Activated CD4-positive, alpha-beta T cell treated with anti-CD3 and anti-CD28 coated beads, Interleukin-2, amount 50 U/mL, for 24 hours (primary cell): ENCODE measurements at places on chromosomes 4 and X.
A peak's percentile ranks its signal among the peaks of the same experiment; 100 is the strongest.

- no peak for DNase-seq
These were observed 59.7 kb upstream of the BCOR start for GRCh38 chrX:40157228-40158035.

GRCh38 chr4:143359644-143360193 lies 23.0 kb downstream of the GAB1 start:
- DNase-seq: no peak

DNA sequence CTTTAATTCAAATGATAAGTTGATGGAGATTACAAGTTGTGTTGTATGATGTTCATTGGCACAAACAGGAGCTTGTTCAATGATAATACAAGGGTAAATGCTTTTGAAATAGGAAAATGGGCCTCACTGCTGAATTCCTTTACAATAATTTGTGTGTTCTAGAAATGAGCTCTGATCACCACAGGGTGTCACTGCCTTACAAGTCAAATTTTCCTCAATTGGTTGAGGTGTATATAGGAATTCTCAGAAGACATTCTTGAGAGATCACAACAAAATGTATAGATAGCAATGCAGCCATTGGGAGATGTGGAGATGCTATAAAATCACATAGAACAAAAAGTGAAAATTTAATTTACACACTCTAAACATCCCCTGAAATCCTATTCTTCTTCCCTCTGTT lies 49.6 kb downstream of the KLF8 start:
- DNase-seq: no peak

GRCh38 chr4:105208561-105208960 lies 61.9 kb downstream of the TET2 start:
- DNase-seq: no peak

- DNase-seq: no peak
These were observed 838.4 kb downstream of the RAB28 start for GRCh38 chr4:12645732-12646131.

- no peak for DNase-seq
These were observed 414.6 kb downstream of the PCDH7 start for GRCh38 chr4:31134720-31135119.

GRCh38 chr4:2786152-2786671 lies 6.7 kb upstream of the SH3BP2 start:
- peak; percentile 53 for DNase-seq

- DNase-seq: no peak
These were observed 2414.2 kb downstream of the PCDH7 start for GRCh38 chr4:33134366-33134765.

DNA sequence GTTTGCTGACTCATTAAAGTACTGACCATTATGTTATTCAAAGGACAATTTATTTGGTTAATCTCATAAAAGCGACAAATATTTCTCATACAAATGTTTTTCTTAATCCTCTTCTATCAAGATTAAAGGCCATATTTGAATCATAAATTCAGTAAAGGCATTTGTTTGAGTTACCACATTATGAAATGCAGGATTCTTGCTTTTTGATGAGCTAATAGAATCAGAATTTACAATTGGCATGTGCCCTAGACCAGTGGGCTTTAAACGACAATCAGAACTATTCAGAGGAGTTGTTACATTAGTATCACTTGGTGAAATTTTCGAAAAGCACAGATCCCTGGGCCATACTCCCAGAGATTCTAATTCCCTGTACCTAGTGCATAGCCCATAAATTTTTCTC lies 55.3 kb downstream of the KLHL4 start:
- DNase-seq: no peak

- DNase-seq: no peak
These were observed 64.6 kb upstream of the SH3RF1 start for GRCh38 chr4:169335331-169335730.

DNA sequence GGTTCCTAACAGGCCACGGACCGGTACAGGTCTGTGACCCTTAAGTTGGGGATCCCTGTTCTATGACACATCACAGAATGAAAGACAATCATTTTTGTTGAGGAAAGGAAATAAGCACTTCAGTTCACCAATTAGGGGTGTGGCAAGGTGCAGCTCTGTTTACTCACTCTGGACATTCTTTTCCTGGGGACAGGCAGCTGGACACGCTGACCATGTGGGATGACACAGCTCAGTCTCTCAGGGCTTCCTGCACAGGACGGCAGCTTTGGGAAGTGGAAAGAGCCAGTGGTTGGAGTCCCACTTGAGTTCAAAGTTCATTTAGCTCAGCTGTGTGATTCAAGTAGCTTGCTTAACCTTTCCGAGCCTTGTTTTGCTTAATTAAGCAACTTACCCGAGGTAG lies 55.7 kb downstream of the NDNF start:
- DNase-seq: no peak

GRCh38 chr4:83118869-83119268 lies 4.3 kb upstream of the PLAC8 start:
- DNase-seq: no peak

DNA sequence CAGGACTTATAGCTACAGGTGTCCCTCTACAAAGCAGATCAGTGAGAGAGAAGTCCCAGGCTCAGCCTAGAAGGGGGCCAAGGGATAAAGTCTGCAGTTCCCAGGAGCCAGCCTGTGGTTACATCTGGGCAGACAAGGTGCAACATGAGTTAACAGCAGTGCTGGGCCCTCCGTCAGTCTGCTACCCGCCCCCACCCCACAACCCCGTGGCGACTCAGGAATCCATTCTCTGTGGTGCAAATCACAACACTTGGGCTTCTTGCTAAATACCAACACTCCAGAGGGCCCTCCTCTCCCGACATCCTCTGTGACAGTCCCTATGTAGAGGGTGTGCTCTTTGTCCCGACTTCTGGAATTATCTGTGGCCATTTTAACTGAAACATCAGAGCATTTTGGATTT lies 13.8 kb downstream of the GPM6B start:
- DNase-seq: no peak

DNA sequence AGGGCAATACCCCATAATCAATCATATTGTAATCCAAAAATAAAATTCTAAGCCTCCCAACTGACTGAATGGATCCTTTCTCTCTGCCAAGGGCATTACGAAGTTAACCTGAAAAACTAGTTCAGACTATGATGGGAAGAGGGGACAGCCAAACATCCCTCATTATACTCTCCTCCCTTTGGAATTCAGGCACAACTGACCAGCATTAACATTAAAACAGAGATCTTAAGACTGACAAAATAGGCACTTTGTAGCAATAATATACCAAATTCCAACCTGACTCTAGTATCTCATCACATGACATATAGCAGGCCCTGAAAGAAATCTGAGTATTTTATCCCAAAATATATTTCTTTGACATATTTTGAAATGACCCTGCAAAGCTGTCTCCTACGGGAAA lies 55.0 kb upstream of the SPP1 start:
- DNase-seq: no peak

GRCh38 chr4:73418677-73419076 lies 14.6 kb downstream of the ALB start:
- DNase-seq: no peak

DNA sequence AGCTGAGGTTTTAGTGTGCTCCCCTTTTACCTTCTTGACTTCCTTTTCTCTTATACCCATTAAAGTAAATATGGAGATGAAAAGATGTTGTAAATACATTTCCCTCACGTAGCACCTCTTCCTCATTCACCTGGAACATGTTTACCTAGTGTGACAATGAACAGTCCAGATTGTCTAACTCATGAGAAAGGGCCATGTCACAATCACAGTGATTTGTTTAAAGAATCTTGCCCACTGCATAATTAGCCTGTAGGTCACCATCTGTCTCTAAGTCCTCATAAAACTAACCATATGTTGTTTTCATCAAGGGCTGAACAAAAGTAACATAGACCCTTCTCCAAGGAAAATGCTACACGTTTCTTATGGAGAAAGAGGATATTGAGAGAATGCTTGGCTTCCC lies 85.7 kb downstream of the TSPAN5 start:
- no peak for DNase-seq

DNA sequence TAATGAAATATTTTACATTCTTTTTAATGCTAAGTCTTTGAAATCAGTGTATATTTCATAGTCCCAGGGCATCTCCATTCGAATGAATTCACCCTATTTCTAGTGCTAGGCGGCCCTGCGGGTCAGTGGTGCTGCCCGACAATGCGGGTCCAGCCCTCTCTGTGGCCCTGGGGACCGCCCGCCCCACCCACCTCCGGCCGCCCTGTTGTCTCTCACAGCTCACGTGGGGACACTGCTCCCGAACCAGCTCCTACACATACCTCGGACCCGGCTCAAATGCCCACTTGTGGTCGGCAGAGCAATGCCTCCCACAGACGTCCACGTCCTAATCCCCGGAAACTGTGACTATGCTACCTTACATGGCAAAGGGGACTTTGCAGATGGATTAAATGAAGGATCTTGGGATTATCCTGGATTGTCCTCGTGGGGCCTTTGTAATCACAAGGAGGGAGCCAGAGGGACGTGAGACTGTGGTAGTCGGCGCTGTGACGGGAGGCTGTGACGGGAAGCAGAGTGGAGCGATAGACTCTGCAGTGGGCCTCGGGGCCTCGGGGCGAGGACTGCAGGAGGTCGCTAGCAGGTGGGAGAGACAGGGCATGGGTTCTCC lies 92.3 kb upstream of the PSAPL1 start:
- no peak for DNase-seq

DNA sequence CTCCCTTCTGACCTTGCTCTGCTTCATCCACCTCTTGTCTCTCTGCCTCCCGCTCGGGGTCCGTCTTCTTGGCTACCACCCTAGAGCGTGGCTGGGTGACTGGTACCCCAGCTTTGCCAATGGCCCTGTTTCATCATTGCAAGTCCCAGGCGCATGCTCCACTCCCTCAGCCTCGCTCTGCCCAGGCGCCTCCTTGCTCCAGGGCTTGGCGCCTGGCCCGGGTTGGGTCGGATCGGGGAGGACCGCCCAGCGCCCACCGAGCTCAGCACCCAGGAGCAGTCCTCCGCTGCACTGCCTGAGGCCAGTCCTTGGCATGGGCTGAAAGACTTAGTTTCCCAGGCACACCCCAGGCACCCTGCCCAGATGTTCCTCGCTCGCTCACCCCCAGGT lies 577 bp downstream of the BGN start:
- DNase-seq: no peak

DNA sequence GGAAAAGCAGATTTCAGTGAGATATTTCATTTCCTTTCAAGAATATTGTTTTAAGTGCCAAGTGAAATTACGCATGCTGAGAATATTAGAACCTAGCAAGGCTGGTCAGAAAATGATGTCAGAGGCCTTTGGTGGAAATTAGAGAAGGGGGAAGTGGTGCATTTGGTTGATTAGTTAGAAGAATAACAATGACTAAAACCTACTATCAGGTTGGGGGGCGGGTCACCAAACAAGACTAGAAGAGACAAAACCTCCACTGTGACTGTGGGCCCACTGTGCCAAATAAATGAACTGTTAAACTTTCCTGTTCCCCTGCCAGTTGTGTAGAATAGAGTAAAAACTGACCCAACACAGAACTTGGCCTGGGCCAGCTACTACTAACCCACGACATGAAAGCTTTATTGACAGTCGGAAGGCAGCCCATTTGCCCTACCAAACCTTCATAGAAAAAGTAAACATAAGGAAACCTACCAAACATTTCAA lies 2.9 kb downstream of the RAPGEF2 start:
- peak; percentile 10 for DNase-seq

DNA sequence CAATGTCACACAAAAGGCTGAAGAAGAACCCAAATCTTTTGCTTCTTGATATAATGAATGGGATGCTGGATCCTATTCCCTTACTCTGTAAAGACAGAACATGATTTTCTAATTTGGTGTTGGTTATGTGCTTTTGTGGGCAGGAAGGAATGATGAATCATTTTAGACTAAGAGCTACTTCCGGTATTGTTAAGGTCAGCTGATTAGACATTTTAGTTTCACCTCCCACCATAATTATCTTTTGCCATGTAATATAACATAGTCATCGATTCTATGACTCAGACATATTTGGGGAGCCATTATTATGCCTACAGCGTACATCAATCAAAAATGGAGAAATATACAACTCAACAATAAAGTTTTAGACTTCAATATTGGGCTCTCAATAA lies 265.3 kb downstream of the ZNF674 start:
- no peak for DNase-seq

DNA sequence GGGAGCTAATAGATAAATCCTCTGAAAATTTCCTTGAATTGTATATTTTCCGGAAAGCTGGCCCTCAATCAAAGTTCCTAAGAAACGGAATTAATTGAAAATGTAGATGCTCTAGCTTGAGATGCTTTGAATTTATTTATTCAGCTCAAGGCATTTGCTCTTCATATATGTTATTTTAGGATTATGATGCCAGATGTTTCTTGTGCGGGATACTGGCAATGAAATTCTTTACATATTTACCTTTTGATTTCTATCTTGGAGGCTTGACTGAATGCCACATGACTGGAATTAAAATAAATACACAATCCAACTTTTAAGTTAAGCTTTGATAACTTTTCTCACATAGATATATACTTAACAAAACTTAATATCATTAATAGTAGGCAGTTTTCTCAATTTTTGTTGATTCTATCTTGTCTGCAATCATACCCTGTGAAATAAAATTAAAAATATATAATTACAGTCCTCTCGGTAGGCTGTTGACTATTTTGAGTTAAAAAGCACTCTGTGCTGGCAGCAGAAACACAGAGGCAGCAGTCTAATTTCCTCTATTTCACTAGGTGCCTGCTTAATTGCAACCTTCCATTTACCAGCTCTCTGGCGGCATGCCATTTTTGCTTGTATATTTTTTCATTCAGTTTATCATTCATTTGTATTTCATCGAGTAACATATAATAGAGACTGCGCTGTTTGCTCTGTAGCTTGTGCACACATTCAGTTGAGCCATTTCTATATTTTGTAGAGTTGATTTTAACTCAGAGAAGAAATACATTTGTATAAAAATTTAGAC lies 991.5 kb downstream of the ADGRL3 start:
- DNase-seq: no peak

DNA sequence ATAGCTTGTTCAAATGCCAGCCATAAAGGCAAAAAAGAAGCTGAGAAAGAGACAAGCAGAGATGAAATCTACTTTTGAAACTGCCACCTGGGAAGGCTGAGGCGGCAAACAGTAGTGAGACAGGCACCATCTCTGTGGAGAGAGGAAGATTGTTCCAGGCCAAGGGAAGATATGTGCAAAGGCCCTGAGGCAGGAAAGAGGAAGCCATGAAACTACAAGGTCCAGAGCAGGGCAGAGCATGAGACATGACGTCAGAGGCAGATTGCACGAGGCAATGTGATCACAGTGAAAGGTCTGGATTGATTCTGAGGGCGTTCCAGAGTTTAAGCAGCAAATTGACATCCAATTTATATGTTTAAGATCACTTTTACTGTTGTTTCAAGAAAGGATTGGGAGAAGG lies 226.1 kb downstream of the QDPR start:
- DNase-seq: no peak

GRCh38 chr4:169626331-169627282 lies 6.2 kb downstream of the CLCN3 start:
- DNase-seq: no peak
